ENCODE measurements at places on chromosomes 2 and 18.

DNA sequence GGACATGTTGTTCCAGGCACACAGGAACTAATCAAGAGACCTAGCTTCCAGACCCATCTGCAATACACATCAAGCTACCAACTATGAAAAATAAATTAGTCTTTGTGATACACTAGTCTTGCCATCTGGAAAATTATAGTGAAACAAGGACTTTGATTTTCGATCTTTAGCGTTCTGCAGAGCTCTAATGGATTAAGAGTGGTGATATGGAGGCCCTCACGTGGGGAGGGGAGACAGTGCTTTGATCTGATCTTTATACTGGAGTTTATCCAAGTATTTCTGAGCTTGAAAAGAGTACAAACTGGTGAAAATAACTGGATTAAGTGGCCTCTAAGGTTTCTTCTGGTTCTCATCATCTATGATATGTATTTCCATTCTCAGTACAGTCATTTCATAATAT, 273.4 kb upstream of the CDH7 start:
- no peak for DNase-seq

- no peak for DNase-seq
Measured at GRCh38 chr18:9231852-9232486, 95.4 kb downstream of the ANKRD12 start.

DNA sequence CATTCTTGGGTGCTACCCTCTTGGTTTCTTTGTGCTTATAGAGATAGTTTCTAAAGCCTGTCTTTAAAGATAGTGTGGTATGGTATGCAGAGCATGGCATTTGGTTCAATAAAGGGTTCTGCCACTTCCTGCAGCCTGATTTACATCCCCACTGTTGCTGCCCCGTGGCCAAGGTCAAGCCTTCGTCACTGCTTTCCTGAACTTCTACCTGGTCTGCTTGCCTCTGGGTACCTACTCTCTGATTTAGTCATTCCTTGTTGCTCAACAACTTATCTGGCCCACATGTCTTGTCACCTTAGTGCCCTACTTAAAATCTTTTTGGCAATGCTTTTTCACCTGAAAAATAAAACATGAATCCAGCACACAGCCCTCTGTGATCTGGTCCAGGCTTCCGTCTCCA, 352.9 kb downstream of the LPIN1 start:
- DNase-seq, result no peak

DNA sequence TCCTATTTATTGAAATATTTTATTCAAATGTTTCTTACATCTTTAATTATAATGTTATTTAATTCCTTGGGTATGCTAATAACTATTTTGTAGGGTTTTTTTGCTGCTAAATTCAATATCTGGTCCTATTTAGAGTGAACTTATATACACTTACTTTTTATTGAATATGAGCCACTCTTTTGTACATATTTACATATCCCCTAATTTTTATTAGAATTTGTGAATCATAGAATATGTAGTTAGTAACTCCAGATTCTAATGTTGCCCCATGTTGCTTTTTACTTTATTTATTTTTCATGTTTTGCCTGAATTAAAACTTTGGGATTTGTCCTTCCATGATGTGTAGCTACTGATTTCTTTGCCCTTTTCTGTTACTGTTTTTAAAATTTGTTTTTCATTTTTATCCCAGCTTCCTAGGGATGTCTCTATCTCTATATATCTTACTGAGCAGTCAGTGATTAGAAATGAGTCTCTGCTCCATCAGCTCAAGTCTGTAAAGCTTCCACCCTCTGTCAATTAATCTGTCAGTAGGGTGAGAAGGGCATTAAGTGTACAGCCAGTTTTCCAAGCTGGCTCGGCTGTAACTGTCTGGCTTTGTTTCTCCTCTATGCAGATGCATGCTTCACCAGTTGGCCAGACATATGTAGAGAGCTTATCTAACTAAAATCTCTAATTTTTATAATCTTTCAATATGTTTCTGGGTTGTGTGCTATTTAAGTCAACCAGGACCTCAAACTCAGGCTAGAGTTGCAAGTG, 256.9 kb downstream of the CDH19 start:
- DNase-seq, result no peak

DNA sequence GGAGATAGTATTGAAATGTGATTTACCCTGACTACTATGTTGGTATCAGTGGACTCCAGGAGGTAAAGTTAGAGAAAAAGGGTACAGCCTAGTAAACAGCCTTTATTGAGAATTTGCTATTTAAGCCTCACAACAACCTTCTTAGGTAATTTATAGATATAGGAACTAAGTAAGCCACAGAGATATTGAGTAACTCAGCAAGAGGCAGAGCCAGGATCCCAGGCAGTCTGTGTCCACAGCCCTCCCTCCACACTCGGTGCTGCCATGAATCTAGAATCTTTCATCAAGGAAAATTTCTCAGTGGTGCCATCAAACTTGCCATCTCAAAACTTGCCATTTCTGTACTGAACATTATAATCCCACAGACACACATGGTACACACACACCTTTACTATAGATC, 170.9 kb downstream of the CAPN13 start:
- DNase-seq, result no peak

GRCh38 chr2:30807249-30807648, at the start of gene CAPN13:
Gene CAPN13, minus strand, starts transcription at chr2:30807446. Its CDS starts 20,121 bp downstream, at chr2:30787325.
- DNase-seq, result no peak

DNA sequence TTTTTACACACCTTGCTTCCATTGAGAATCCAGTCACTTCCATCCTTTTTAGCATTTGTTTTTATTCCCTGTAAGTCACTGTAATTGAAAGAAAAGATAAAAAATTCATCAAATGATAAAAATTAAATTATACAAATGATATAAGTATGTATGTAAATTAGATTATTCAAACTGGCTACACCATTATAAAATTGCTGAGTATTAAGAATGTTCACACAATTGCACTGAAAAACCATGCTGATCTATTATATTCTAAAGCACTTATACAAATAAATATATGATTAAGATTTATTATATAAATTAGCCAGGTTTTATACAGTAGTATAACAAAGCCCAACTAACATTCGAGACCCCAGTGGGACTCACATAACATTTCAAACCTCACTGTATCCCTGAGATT, 15.1 kb downstream of the ACADL start:
- DNase-seq, result no peak

DNA sequence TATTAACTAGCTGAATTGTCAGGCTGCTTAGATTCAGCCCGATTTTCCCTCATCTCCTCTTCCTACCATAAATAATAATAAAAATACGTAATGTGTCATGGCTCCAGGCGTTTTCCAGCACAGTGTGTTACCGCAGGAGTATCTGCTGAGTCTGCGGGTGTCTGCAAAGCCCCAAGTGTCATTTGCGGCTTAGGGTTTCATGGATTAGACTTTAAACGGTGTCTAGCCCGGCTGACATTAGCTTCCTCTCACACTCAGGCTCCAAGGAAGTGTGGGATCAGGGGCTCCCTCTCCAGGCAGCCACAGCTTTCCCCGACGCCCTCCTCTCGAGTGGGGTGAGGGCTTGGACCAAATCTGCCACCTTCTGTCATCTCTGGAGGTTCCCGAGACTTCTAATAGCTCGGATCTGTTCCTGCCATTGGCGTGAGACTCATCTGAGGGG, 14.1 kb upstream of the HOXD1 start:
- DNase-seq, result no peak

- no peak for DNase-seq
Measured at GRCh38 chr2:101967826-101968513, 23.8 kb upstream of the IL1R2 start.

- no peak for DNase-seq
Measured at GRCh38 chr18:77032181-77032701, 100.3 kb downstream of the MBP start.

DNA sequence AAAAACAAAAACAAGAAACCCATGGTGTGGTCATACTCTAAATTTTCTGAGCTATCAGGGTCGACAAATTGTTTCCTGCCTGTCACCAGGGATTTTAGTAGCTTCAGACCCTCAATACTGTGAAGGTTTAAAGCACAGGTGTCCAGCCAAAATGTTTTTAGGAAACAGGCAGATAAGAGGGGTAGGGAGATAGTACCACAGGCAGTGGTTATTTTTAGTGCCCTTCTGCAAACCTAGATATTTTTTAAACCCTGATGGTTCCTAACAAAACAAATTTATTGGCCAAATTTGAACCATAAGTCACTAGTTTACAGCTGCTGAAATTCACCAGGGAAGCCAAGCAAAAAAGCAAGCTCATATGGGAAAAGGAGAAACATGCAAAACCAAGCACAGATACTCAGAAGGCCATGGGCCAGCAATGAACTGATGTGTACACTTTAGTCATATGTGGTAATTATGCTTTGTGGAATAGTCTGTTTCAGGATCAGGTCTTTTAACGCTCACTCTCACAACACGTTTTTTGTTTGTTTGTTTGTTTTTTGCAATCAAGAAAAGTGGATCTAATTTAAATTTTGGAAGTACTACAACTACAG, 156.8 kb upstream of the STK17B start:
- no peak for DNase-seq

DNA sequence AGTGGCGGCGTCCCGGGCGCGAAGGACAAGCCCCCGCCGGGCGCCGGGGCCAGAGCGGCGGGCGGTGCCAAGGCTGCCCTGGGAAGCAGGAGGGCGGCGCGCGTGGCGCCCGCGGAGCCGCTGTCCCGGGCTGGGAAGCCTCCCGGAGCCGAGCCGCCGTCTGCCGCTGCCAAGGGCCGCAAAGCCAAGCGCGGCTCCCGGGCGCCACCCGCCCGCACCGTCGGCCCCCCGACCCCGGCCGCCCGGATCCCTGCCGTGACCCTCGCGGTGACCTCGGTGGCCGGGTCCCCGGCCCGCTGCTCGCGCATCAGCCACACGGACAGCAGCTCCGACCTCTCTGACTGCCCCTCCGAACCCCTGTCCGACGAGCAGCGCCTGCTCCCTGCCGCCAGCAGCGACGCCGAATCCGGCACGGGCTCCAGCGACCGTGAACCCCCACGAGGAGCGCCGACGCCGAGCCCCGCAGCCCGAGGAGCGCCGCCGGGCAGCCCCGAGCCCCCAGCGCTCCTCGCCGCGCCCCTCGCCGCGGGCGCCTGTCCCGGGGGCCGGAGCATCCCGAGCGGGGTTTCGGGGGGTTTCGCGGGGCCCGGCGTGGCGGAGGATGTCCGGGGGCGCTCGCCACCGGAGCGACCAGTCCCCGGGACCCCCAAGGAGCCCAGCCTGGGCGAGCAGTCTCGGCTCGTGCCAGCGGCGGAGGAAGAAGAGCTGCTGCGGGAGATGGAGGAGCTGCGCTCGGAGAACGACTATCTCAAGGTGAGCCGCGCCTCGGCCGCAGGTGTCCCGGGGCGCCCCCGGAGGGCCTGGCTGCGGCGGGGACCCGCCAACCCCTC, 820 bp downstream of the MTCL1 start:
- DNase-seq, result no peak

- no peak for DNase-seq
Measured at GRCh38 chr2:119704670-119705120, 25.7 kb downstream of the TMEM177 start.

- no peak for DNase-seq
Measured at GRCh38 chr2:12728221-12728777, 11.6 kb downstream of the TRIB2 start.

- DNase-seq, result no peak
Measured at GRCh38 chr18:54052259-54052658, 172.2 kb downstream of the MBD2 start.

DNA sequence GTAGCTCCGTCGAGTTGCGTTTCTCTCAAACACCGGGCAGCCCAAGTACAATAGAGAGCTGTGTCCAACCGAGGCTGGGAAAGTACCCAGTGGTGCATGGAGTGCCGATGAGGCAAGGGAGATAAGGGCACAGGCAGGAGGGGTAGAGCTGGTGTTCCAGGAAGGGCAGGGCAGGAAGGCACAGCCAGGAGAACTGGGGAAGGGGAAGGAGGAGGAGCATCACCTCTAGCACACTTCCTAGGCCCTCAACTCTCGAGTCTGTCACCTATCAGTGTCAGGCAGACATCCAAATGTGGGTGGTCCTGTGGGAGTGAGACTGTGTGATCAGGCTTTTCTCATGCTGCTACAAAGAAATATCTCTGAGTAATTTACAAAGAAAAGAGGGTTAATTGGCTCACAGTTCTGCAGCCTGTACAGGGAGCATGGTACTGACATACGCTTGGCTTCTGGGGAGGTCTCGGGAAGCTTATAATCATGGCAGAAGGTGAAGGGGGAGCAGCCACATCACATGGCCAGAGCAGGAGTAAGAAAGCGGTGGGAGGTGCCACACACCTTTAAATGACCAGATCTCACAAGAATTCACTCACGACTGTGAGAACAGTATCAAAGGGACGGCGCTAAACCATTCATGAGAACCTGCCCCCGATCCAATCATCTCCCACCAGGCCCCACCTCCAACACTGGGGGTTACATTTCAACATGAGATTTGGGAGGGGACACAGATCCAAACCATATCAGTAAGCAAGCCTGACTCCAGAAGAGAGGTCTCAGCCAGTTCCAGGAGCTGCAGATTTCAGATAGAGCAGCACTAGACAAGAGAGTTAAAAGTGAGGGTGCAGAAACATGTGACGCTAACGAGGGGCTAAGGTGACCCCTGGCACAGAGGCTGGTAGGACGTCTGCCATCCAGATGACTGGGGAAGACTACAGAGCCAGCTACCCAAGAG, 75.7 kb downstream of the MBOAT2 start:
- DNase-seq, result no peak

- no peak for DNase-seq
Measured at GRCh38 chr2:46259777-46260168, 37.4 kb upstream of the EPAS1 start.

GRCh38 chr2:152467677-152468410, 132.9 kb downstream of the FMNL2 start:
- no peak for DNase-seq

GRCh38 chr2:118221536-118222272, 133.4 kb downstream of the INSIG2 start:
- DNase-seq, result no peak

GRCh38 chr2:217980591-217980990, 22.2 kb downstream of the TNS1 start:
- no peak for DNase-seq

All from stimulated activated CD8-positive, alpha-beta memory T cell treated with anti-CD3 and anti-CD28 coated beads, Interleukin-2, amount 100 ng/mL, for 1 hour (primary cell).